Fibroblast of villous mesenchyme (primary cell): ENCODE measurements at places on chromosomes 2 and 18. TPM values are rescaled to one million over a fixed set of nuclear protein-coding genes. Genes with fewer than 3 reads are reported as not detected.

The COL4A3 gene
- total RNA-seq, result under 0.01 TPM in 2 replicates

The KIDINS220 gene
- total RNA-seq, result 77.0 and 91.5 TPM in 2 replicates

The B3GNT7 gene
- 0.43 and 0.64 TPM in 2 replicates for total RNA-seq

The CYS1 gene
- 1.6 and 2.2 TPM in 2 replicates for total RNA-seq

The LRATD1 gene
- 0.97 and 1.7 TPM in 2 replicates for total RNA-seq

The ARHGAP25 gene
- 3.0 and 3.5 TPM in 2 replicates for total RNA-seq

The ATP8B1 gene
- total RNA-seq, result 26.3 and 28.3 TPM in 2 replicates

The RHBDD1 gene
- 18.7 and 38.9 TPM in 2 replicates for total RNA-seq

The ARMC9 gene
- total RNA-seq, result 189 and 260 TPM in 2 replicates

The MOGAT1 gene
- total RNA-seq, result not detected in 2 replicates

The MYOM1 gene
- total RNA-seq, result 0.32 and 0.86 TPM in 2 replicates

The ZNF892 gene
- 4.2 and 5.6 TPM in 2 replicates for total RNA-seq
